NT2/D1 (cell line): ENCODE measurements at places on chromosomes 13 and 19.

DNA sequence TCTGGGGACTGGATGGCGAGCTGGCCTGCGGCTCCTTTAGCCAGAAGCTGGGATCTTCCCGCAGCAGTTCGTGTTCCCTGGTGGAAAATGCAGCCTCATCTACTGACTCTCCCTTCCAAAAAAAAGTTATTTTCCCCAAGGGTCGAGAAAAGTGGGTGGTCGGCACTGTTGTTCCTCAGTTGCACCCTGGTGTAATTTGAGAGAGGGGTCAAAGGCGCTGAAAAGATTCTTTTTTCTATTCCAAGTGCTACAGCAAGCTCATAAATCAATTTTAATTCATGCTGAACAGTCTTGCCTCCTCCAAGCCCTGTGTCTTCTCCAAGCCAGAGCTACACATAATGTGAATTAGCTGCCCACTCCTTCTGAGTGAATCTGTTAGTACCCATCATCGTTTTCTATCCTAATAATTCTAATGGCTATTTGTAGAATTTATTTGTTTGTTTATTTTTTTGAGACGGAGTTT is 774 bp downstream of the SLC25A15 start:
- DNase-seq: no peak

DNA sequence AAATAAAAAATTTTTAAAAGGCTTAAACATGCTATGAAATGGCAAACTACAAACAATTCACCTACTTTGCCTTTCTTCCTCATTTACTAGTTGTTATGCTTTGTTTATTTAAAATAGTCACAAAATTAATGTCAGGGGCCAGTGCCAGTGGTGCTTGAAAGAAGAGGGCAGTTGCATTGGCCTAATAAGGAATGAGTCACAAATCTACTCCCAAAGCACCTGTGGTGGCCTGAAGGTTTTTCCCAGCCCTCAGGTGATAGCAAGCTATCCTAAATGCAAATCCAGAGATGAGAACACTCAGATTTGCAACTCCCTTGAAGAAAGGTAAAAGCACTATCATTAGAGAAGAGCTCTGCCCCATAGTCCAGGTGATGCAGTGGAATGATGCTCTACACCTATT is 103.6 kb downstream of the MBNL2 start:
- DNase-seq: no peak

DNA sequence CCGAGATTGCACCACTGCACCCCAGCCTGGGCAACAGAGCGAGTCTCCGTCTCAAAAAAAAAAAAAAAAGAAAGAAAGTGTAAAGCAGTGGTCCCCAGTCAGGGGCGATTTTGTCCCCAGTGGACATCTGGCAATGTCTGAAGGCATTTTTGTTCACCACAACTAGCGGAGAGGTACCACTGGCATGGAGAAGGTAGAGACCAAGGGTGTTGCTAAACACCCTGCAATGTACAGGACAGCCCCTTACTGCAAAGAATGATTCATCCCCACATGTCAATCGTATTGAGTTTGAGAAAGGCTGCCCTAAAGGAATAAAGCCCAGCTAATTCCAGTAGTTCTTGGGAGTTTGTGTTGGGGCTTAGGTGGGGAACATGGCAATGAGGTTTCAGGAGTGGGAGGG is 38.7 kb downstream of the CYP4F2 start:
- DNase-seq: no peak

DNA sequence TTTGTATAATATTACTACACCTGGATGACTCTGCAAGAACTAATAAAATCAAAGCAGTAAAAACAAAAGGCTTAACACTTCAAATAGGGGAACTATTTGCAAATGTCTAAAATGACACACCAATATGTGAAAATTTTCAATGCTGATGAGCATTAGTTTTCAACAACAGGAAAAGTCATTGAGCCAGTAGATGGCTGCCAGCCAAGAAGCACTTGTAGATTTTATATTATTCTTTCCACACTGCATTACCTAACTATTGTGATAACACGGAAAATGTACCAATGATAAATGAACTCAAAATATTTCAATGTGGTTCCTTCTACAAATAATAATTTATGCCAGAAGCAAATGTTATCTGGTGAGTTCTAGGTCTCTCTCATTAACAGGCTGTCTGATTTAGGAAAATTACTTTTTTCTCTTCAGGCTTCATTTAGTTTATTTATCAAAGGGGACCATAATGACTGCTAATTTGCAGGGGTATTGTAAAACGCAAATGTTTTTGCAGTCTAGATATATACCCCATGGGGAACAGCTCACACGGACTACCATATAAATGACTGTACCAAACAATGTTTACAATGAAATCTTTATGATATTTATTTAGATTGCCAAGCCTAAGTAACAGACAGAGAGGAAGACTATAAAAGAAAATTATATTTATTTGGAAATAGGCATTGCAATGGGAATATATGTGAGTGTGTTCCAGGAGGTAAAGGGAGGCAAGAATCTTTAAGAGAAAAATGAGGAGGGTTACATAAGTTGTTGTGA is 407.8 kb downstream of the LIG4 start:
- no peak for DNase-seq
